Fibroblast of skin of right biceps (primary cell): ENCODE measurements at places on chromosomes 16 and 17.

GRCh38 chr17:38431346-38432145 is 3.3 kb downstream of the ARHGAP23 start:
- DNase-seq: no peak

GRCh38 chr17:38897671-38898290 is 27.6 kb upstream of the LASP1NB start:
- DNase-seq: no peak

DNA sequence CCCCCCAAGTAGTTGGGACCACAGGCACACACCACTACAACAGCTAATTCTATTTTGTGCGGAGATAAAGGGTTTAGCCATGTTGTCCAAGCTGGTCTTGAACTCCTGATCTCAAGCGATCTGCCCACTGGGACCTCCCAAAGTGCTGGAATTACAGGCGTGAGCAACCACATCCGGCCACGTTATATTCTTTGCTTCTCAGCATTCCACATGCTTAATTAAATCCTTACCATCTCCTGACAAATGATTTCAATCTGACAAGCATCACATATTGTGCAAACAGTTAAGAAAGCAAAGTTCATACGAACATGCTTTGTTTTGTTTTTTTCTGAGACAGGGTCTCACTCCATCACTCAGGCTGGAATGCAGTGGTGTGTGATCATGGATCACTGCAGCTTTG is 18.2 kb downstream of the HIGD1B start:
- peak; percentile 86 for DNase-seq

GRCh38 chr17:41153856-41154255 is 4.2 kb upstream of the KRTAP4-5 start:
- DNase-seq: no peak

DNA sequence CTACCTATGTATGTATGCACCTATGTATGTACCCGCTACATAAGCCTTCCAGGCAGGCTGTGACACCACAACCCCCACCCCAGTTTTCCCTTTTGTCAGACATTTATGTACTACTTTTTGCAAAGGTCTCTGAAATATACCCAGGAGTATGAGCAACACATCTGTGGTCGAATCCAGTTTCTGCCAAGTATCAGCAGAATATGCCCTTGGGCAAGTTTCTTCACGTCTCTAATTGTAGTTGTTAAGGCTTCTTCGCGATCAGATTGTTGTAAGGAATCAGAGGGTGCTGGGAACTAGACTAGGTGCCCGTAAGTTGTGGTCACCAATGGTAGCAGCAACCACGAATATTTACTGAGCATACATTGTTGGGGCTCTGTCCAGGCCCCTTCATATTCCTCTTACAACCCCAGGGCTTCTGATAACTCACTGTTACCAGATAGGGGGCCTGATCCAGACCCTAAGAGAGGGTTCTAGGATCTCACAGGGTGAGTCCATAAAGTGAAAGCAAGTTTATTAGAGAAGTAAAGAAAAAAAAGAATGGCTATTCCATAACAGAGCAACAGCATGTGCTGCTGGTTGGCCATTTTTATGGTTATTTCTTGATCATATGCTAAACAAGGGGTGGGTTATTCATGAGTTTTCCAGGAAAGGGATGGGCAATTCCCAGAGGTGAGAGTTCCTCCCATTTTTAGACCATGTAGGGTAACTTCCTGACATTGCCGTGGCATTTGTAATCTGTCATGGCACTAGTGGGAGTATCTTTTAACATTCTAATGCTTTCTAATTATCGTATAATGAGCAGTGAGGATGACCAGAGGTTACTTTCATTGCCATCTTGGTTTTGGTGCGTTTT is 16.6 kb downstream of the NUDT7 start:
- no peak for DNase-seq
